ENCODE measurements at places on chromosomes 5 and 9.

- DNase-seq: no peak
Measured at GRCh38 chr9:85541876-85542275, 199.9 kb downstream of the AGTPBP1 start.

DNA sequence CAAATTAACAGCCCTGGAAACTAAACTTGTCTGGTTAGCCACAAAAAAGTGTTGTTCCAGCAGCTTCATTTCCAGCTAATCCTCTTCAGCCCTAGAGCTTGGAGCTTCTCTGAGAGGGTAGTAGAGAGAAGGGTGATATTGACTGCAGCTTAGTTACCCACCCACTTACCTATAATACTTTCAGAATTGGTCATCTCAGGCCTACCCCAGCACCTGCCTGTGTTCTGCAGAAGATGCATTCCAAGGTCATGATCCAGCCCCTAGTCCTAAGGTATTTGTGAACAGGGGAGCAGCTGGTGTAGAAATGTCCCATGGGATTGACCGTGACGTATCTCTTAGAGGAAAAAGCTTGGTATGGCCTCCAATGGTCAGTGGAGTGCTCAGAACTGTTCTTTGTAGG is 289.0 kb downstream of the NR3C1 start:
- DNase-seq: no peak

DNA sequence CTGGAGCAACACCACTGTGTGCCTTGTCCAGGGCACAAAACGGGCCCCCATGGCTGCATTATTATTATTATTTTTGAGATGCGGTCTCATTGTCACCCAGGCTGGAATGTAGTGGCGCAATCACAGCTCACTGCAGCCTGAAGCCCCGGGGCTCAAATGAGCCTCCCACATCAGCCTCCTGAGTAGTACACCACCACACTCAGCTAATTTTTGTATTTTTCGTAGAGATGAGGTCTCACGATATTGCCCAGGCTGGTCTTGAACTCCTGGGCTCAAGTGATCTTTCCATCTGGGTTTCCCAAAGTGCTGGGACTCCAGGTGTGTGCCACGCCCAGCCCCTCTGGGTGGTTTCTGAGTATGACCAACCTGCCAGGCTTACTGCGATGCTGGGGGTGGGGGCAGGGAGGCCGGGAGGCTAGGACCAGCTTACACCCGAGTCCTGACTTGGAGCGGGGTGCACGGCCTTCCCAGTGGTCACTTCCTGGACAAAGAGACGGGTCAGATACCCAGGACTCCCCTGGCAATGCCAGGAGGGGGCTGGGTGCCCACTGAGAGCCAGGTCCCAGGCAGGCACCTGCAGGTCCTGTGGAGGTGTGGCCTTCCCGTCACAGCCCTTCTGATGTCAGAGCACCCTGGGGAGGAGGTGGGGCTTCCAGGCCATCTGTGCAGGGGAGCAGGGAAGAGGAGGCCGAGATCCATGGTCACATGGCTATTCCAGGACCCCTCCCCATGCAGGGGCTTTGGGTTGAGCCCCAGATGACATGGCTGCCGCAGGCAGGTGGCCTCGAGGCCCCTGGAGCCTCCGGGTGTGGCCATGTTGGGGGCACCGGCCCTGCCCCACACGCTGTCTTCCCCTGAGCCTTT is 8.3 kb upstream of the NRARP start:
- no peak for DNase-seq

DNA sequence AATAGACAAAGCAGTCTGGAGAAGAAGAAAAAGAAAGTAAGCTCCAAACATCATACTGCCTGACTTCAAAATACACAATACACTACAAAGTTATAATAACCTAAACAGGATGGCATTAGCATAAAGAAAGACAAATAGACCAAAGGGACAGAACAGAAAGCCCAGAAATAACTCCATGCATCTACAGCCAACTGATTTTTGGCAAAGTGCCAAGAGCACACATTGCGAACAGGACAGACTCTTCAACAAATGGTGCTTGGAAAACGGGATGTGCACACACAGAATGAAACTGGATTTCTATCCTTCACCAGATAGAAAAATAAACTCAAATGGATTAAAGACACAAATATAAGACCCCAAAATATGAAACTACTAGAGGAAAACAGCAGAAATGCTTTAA is 66.6 kb upstream of the SPATA31E1 start:
- no peak for DNase-seq

DNA sequence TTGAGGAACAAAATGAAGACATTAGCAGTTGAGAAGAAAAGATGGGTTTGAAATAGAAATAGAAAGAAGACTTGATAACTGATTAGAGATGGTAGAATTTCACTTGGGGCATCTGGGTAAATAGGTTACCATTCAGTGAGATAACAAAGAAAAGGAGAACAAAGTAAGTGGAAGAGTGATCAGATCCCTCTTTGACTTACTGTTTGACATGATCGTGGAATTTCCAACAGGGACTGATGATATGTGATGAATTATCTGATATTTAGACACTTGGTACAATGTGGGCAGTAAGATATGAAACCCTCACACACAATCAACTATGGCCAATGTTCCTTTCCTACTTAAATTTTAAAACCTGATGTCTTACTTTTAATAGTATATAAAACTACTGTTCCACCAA is 70.1 kb upstream of the STARD4 start:
- DNase-seq: no peak

- DNase-seq: no peak
Measured at GRCh38 chr5:66861402-66861801, 265.2 kb downstream of the MAST4 start.

- no peak for DNase-seq
Measured at GRCh38 chr5:80275347-80275746, 19.5 kb upstream of the SERINC5 start.

- DNase-seq: no peak
Measured at GRCh38 chr5:128257076-128257475, 173.5 kb downstream of the SLC12A2 start.

- no peak for DNase-seq
Measured at GRCh38 chr5:34657988-34658387, 1.9 kb downstream of the RAI14 start.

DNA sequence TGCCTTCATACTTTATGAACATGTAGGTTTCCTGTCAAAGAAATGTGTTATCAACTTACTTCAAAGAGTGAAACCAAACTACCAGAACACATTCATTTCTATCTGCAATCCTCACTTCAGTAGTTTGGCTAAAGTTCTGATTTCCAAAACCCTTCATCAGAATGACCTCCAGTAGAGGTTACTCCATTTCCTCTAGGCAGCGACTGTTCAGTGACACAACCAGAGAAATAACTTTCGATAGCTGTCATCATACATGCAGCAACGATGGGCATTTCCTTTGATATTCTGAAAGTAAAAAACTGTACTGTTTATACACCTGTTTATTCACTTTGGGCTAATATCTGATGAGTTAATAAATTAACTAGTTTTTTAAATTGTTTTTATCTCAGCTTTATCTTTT is 532.5 kb upstream of the IZUMO3 start:
- no peak for DNase-seq

- DNase-seq: no peak
Measured at GRCh38 chr5:150626853-150627276, 13.6 kb upstream of the SYNPO start.

- DNase-seq: no peak
Measured at GRCh38 chr5:32346869-32347268, 34.1 kb upstream of the MTMR12 start.

- DNase-seq: no peak
Measured at GRCh38 chr5:147621016-147621415, 111.1 kb upstream of the DPYSL3 start.

DNA sequence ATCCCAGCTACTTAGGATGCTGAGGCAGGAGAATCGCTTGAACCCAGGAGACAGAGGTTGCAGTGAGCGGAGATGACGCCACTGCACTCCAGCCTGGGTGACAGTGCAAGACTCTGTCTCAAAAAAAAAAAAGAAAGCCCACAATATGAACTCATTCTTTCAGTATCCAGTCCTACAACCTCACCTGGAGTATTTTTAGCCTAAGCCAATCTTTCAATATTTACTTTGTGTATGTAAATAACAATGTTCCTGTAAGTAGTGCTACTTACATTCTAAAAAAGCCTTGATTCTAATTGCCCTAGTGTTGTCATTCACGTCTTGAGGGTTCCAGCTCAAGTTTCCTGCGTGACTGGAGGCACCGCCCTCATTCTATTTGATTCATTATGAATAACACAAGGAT is 62.0 kb downstream of the BHMT start:
- no peak for DNase-seq
